ENCODE measurements at places on chromosomes 1 and 21.
A peak's percentile ranks its signal among the peaks of the same experiment; 100 is the strongest.

- no peak for DNase-seq
Observed at GRCh38 chr1:118147522-118147921, 37.5 kb downstream of the SPAG17 start.

DNA sequence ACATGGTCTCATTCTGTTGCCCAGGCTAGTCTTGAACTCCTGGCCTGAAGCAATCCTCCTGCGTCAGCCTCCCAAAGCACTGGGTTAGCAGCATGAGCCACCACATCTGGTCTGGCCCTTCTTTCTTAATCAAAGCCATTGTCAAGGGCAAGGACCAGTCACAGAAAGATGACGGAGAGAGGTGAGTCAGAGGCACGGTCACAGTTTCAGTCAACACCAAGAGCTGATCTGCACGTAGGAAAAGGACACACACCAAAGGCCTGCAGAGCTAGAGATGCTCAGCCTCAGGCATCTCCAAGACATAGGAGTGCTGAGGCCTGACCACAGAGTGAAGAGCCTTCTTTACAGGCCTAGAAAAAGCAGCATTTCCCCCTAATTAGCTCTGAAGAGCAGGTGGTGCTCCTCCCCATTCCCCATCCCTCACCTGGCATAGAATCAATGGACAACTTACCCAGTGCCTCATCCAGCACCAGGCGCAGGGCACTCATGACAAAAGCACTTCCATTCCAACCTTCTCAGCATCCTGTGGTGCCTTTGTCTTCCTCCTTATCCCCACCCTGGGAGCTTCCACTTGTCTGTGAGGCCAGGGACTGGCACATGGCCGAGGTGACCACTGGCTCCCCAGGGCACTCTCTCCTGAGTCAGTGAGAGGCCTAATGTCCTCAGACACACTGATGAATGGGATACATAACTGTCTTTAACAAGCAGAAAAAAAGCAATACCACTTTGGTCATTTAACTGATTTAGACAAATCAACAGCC lies 139.8 kb downstream of the AJAP1 start:
- DNase-seq = no peak

DNA sequence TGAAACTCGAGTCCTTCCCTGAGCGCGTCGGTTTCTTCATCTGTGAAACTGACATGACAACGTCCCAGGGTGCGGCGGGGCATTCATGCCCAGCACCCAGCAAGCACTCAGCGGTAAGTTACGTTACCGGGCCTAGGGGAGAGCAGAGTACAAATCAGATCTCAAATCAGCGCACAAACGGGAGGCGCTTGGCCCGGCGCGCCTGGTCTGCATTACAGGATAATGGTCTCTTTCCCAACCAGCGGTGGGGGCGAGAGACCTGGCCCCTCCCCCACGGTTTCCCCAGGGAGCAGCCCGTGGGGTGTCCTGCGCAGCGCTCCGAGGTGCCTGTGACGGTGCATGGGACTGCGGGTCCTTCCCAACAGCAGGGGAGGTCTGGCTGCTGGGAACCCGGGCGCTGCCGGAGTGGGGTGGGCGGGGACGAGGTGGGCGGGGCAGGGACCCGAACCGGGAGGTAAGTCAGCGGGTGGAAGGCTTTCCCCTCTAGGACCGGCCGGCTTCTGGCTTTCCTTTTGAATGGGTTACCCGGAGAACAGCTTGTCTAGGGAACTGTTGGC lies 1.0 kb downstream of the TMEM51 start:
- DNase-seq = no peak

GRCh38 chr1:60697204-60697994 lies 385.0 kb upstream of the NFIA start:
- peak; percentile 15 for DNase-seq

GRCh38 chr1:243471754-243472745 lies 216.2 kb downstream of the SDCCAG8 start:
- DNase-seq = peak; percentile 8

- no peak for DNase-seq
Observed at GRCh38 chr1:67608661-67609576, 76.1 kb upstream of the GADD45A start.

GRCh38 chr1:87878873-87879272 lies 550.2 kb downstream of the LMO4 start:
- no peak for DNase-seq

DNA sequence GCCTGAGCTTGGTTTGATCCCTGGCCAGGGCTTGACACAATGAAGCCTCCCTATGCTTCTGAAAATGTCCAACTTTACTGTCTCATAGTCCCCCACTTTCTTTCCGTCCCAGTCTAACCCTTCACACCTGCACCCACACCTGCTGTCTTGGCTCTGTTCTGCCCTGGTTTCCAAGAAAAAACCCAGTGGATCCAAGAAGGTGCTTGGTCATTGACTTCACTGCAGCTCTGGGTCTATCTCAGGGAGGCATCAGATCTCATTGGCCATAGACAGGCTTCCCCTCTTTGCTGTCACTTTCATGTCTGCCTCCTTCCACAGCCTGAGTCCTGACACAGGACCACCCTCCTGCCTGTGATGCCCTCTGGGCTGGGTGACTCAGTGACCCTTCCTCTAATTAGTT lies 37.8 kb upstream of the ETV3 start:
- DNase-seq = no peak

DNA sequence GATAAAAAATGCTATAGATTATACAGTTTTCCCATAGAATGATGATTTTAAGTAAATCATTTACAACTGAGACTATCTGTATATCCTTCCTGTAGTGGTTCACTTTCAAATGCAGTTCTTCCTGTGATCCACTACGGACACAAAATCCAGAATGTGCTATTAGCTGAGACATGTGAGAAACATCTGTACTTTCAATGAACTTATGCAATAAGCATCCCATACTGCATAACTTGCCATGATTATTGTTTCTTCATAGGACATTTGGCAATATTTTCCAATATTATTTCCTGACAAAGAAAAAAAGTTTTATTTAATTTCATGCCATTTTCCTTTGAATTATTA lies 83.5 kb upstream of the PRDX6 start:
- DNase-seq = no peak

DNA sequence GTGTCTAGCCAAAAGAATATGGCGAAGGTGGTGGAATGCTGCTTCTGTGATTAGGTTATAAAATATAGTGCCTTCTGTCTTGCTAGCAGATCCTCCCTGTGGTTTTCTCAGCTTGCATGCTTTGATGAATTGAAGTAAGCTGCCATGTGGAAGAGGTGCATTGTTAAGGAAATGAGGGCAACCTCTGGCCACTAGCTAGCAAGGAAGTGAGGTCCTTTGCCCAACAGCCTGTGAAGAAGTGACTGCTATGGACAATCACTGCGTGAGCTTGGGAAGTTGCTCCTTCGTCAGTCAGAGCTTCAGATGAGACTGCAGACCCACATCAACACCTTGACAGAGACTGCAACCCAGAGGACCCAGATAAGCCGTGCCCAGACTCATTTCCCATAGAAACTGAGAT lies 109.4 kb downstream of the GIPC2 start:
- DNase-seq = no peak

- no peak for DNase-seq
Observed at GRCh38 chr1:33137800-33138199, 44.0 kb downstream of the TRIM62 start.

GRCh38 chr1:97364086-97364485 lies 556.7 kb downstream of the DPYD start:
- no peak for DNase-seq

DNA sequence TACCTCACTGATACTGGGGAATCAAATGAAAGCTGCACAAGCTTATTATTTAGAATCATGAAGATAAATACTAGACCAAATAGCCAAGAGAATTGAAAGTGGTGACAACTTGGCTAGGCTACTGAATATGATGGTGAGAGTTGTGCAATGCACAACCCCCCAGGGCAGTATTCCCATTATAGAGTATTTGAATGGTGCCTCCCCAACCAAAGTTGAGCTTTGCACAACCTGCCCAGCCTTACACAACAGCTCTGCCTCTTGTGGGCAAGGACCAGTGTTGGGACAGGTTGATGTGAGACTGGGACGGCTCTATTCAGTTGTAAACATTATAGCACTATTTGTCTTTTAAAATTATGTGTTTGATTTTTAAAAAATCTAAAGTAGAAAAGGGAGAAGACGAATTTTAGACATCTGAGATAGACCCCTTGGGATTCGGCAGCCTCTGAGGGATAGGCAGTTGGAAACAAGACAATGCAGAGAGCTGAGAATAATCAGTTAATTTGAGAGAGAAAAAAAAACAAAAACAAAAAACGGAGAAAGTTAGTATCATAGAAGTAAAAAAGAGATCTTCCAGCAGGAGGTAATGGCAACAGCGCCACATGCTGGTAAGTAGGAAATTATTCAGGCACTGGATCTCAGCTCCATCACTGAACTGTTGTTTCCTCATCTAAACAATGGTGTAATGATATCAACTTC lies 91.0 kb upstream of the KCNA3 start:
- DNase-seq = peak; percentile 51

DNA sequence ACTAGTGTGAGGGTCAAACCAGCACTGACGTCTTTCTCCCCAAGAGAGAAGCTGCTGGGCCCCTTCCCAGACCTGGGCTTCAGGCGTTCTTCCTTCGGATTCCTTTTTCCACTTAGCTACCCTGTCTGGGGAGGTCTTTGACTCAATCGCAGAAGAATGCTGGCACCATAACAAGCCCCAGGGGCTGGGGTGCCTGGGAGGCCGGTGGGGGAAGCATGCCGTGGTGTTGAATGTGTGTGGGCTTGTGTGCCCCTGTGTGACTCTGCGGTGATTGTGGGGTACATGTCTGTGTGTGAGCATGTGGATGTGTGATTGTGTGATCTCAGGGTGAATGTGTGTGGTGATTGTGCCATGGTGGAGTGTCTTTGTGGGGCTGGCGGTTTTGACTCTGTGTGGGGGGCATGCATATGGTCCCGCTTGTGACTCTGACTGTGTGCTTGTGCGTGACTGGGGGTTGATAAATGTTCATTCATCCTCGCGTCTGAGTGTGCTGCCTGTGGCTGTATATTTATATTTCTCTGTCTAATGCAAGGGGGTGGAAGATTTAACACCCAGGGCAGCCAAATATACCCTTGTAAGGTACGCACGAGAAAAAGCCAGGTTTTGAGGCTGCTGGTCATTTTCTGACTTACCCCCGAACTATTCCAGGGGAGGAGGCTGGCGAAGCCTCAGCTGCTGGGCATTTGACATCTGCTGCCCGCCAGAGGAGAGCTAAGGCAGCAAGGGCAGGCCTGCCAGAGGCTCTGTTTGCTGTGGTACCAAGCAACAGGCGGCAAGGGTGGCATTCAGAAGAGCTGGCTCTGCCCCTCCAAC lies 1.1 kb upstream of the SYNC start:
- DNase-seq = no peak

DNA sequence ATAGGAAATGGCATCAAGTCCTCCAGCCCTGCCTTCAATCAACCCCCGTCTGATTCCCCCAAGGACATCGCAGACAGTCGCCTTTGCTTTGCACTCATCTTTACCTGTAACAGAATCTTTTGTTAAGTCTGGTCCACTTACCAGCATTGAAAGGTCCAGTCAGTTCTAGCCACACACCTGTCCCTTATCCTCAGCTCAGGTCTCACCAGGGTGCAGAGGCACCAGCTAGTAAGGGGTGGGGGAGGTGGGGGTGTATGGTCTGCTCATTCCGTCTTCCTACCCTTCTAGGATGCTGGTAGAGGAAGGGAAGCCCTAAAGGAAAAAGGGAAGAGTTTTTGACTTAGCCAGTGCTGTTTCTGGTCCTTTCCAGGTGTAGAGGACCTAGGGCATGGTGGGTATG lies 427.7 kb downstream of the MATN1 start:
- no peak for DNase-seq

- DNase-seq = no peak
Observed at GRCh38 chr1:98034505-98034904, 113.7 kb upstream of the DPYD start.

DNA sequence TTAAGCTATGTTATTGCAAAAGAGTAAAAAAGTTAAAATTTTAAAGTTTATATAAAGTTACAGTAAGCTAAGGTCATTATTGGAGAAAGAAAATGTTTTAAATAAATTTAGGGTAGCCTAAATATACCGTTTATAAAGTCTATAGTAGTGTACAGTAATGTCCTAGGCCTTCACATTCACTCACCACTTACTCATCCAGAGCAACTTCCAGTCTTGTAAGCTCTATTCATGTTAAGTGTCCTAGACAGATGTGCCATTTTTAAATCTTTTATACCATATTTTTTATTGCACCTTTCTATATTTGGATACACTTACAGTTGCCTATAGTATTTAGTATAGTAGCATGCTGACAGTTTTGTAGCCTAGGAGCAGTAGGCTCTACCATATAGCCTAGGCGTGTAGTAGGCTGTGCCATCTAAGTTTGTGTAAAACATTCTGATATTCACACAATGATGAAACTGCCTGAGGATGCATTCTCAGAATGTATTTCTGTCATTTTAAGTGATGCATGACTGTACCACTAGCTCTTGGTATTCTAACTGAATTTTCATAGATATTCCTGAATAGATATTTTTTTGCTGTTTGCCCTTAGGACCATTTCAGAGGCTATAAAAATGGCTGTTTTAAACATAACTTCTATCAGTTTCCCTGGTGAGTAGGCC lies 26.8 kb downstream of the PPP2R5A start:
- DNase-seq = no peak

DNA sequence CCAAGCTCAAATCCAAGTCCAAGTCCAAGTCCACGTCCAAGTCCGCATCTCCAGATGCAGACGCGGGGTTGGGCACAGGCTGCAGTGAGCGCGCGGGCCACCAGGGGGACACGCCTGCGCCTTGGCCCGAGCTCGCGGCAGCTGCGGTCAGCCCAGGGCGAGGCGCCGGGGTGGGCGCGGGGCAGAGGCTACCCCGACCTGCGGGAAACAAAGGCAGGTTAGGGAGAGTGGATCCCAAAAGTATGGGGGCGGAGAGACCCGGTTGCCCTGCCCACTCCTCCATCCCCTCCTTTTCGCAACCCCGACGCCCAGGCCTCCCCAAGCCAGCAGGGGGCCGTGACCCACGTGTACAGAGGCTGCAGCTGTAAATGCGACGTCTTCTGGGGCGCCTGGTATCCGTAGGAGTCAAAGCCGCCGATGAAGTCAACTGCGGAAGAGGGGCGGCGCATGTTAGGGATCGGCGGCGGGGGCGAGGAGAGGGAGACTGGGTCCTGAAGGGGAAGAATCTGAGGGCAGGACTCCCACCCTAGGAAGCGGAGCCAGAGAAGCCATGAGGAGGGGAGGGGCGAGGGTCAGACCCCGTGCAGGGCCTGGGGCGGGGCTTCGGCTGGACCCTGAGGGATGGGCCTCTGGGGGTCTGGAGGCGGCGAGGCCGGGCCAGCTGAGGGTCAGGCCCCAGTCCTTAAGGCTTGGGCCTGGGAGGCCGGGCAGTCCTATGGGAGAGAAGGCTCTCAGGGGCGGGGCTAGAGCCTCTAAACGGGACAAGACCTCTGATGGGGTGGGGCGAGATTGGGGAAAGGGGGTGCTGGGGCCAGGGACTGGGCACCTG lies 58.0 kb downstream of the NKAIN1 start:
- no peak for DNase-seq

DNA sequence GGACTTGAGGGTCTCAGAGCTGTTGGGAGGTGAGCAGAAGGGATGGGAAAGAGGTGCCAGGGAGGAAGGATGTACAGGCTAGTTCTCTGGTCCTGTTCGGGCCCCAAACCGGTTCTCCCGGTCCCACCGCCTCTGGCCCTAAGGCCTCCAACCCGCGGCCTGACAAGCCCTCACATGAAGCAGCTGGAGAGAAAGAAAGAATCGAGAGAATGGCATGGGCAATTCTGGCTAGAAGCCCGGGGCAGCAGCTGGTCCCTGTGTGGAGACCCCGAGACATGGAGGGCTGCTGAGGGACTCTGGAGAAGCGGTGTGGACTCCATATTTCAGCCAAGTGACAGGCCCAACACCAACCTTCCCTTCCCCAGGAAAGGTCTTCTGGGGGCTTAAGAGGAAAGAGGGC lies 730 bp downstream of the CDC42SE1 start:
- no peak for DNase-seq

All from NCI-H774 (cell line).